ENCODE measurements at places on chromosomes 7 and 10.

DNA sequence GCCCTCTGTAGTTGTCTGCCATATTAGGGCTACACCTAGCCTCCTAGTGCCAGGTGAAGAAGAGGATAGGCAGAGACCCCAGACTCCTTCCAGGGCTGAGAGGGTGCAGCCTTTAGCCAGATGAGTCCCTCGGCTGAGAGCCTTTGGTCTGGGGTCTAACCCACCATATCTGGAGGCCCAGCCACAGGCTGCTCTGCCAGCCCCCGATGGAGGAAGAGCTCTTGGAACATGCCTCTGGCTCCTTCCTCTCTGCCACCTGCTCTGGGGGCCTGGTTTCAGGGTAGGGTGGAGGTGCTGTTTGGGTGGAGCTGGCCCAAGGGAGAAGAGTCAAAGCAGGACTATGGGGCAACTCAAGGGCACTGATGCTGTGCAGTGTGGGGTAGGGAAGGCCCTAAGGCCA lies 1.4 kb downstream of the LRRC18 start:
- no peak for DNase-seq

DNA sequence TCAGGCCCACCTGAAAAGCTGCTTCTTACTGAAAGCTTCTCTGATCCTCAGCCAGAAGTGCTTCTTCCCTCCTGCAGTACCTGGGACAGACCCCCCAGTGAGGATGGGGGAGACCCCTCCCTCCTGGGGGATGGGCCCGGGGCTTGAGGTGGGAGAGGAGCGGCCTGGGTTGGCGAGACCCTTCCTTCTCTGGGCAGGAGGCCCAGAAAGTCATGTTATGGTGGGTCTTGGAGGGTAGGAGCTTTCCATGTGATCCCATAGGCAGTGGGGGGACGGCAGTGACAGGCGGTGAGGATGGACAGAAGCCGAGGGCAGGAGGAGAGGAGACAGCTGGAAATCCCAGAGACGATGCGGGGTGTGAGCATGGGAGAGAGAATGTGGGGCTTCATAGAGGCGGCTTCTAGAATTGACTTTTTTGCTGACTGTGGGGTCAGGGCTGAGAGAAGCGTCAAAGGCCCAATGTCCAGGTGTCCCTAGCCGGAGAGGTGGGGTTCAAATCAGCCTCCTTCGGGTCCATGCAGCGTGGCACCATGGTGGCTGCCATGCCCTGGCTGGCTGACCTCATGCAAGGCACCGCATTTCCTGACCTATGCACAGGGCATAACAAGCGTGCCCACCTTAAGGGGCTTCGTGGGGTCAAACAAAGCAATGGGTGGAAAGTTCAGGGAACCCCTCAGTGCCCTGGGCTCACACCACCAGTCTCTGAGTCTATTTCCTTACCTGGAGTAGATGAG lies 154.0 kb downstream of the UBE2H start:
- DNase-seq = no peak

DNA sequence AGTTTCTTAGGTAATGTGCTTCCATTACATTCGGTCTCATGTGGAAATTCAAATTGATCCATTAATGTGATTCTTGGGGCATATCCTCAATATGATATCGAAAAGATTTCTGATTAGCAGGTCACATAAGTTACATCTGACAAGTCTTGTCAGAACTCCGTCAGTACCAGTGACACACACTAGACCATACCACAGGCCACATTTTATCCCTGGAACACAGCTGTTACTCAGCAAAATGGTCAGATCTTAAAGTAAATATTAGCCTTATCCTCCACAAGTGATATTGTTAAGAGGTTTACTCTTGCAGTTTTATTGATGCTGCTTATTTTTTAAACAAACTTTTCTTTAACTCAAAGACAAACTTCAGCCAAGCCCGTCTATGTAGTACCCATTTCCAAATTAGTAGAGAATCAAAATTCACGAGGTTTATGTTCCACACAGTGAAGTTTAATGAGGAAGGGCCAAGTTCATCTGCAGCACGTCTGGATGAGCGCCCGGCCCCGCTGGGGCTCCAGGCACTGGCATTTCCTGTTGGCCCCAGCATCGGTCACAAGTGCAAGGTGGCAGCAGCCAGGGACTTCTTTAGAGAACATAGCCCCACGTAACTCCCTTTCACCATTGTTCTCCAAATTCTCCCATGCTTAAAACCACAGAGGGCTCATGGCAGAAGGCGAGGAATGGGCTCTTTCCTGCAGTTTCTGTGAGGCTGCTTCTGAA lies 132.2 kb downstream of the VIPR2 start:
- DNase-seq = no peak

GRCh38 chr10:63726867-63727266 lies 205.7 kb downstream of the REEP3 start:
- DNase-seq = no peak

DNA sequence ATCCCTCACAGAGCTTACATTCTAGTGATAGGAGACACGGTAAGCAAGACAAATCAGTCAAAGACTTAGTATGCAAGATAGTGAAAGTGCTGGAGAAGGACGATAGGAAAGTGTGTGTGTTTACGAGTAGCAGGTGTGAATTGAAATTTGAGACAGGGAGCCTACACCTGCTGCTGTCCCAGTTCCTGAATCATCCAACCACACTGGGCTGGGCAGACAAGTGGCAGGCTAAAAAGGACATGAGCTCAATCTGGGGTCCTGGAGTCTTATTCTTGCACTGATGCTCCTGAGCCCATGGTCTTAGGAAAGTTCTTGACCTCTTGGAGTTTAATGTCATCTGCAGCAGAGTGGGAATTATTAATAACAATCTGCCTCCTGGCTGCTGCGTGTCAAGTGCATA lies 16.2 kb downstream of the RBP3 start:
- DNase-seq = no peak

GRCh38 chr10:117569610-117570390 lies 27.3 kb downstream of the EMX2 start:
- no peak for DNase-seq
